Thoracic aorta (tissue), 2 donors: ENCODE measurements at places on chromosomes 1 and 21.

GRCh38 chr1:224726441-224727182 lies 110.5 kb downstream of the CNIH3 start:
- DNase-seq, result no peak

- no peak for DNase-seq
These were observed 19.8 kb downstream of the ATP6V1G3 start for GRCh38 chr1:198520524-198521254.

DNA sequence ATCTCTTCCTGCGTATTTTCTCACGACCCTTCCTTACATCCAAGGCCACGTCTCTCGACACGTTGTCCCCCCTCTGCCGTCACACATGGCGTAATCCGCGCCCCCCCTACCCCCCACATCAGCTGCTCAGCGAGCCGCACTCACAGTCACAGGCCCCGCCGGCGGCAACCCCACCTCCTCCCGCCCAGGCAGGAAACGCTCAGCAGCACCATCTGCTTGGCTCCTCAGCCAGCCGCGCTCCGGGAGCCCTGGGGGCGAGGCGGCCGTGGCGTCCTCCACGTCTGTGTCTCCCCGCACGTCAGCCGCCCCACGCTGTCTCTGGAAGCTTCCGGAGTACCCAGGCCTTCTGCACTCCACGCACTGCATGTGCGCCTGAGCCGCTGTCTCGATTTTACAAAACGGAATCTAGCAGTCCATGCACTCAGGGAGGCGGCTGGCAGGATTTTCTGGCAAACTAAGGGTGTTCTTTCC lies 64.6 kb downstream of the SIK1 start:
- DNase-seq, result no peak

DNA sequence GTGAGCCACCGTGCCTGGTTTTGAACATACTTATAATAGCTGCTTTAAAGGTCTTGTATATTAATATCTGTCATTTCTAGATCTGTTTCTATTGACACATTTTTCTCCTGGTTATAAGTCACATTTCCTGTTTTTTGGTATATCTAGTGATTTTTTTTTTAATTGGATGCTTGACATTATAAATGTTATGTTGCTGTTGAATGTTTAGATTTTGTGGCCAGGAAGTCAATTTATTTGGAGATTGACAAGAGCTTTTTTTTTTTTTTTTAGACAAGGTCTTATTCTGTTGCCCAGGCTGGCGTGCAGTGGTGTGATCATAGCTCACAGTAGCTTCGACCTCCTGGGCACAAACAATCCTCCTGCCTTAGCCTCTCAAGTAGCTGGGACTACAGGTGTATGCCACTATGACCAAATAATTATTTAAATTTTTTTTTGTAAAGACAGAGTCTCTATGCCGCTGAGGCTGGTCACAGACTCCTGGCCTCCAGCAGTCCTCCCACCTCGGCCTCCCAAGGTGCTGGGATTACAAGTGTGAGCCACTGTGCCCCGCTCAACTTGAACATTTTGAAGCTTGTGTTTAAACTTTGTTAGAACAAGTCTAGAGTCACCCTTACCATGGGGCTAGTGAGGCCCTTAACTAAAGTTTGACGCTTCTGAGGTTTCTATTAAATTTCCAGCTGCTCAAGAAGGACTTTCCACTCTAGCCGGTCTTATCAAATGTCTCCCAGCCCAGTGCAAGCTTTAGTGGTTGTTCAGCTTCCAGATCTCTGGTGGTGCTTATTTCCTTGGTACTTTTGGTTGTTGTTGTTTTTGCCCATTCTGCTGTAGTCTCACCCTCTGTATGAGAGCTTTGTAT lies 8.6 kb upstream of the CHI3L2 start:
- no peak for DNase-seq

GRCh38 chr21:36661511-36662309 lies 37.2 kb upstream of the SIM2 start:
- no peak for DNase-seq

- no peak for DNase-seq
These were observed 309.2 kb downstream of the HLX start for GRCh38 chr1:221188458-221188857.

DNA sequence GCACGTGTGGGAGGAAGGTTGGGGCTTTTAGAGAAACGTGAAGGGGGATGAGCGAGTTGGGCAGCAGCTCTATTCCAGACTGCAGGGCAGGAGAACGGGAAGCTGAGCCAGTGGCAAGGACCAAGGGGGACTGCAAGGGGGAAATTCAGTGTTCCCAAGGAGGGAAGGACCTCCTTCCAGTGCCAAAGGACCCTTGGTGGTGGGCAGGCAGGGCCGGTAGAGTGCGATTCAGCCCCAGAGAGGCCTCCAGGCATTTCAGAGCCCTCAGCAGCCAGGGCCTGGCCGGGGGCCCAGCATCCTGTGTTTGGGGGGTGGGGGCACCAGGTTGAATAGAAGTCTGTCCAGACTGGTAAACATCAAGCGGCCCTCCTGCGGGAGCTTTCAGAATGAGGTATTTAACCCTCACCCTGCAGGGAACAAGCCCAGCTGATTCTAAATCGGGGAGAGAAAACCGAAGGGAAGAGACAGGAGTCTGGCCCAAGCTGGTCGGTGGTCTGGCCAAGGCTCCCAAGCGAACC lies 2.3 kb downstream of the COL9A2 start:
- DNase-seq, result no peak

GRCh38 chr21:43370091-43370658 lies 56.8 kb downstream of the SIK1 start:
- DNase-seq, result no peak

- no peak for DNase-seq
These were observed 74.8 kb downstream of the PLD5 start for GRCh38 chr1:242449661-242450060.
